ENCODE measurements at places on chromosomes 5 and 9. TPM values are rescaled to one million over a fixed set of nuclear protein-coding genes. Genes with fewer than 3 reads are reported as not detected.

THG1L gene
- 21.7 TPM for total RNA-seq

PCDHGA6 gene
- 1.3 TPM for total RNA-seq

AP3B1 gene
- total RNA-seq = 74.5 TPM

CSF1R gene
- total RNA-seq = 4.3 TPM

SHOC1 gene
- total RNA-seq = not detected

SPINK4 gene
- total RNA-seq = not detected

TAF11L2 gene
- not detected for total RNA-seq

SLC22A4 gene
- 6.7 TPM for total RNA-seq

PFN3 gene
- total RNA-seq = not detected

KLF4 gene
- 5.0 TPM for total RNA-seq

F12 gene
- 0.12 TPM for total RNA-seq

SPATA31D4 gene
- not detected for total RNA-seq

STKLD1 gene
- 1.7 TPM for total RNA-seq

WDR31 gene
- total RNA-seq = 0.39 TPM

PCDHB6 gene
- 0.20 TPM for total RNA-seq

COL27A1 gene
- total RNA-seq = 2.8 TPM

UNC13B gene
- 9.6 TPM for total RNA-seq

PCSK5 gene
- total RNA-seq = 0.36 TPM

GRCh38 chr9:27073841-27074728 is 34.9 kb upstream of the TEK start:
- no peak for DNase-seq

DNA sequence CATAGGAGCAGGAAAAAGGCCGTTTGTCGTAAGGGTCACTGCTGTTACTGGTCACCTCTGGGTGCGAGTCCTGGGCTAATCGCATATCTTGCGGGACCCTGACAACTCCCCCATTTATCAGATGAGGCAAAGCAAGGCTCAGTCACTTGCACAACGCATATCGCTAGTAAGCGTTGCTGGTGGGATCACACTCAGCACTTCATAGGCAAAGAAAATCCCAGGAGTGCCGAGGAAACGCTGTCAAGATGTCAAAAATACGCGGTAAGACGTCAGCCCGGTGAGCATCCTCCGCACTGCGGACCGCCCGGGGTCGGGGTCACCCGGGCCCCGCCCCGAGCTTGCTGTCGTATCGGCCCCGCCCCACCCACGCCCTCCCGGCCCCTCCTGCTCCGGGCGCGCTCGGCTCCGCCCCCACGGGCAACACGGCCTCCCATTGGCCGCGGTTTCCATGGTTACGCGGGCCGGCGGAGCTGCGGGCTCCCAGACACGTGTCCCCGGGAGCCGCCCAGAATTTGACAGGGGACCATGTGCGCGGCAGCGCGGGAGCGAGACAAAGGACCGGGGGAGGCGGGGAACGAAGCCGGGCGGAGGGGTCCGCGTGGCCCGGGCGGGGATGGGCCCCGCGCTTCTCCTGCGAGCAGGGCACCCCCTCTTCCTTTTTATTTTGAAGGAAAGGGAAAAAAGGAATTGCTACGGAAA is 80.2 kb upstream of the IER5L start:
- DNase-seq = peak; percentile 80

- no peak for DNase-seq
Observed at GRCh38 chr5:126419102-126419501, 4.1 kb upstream of the GRAMD2B start.

DNA sequence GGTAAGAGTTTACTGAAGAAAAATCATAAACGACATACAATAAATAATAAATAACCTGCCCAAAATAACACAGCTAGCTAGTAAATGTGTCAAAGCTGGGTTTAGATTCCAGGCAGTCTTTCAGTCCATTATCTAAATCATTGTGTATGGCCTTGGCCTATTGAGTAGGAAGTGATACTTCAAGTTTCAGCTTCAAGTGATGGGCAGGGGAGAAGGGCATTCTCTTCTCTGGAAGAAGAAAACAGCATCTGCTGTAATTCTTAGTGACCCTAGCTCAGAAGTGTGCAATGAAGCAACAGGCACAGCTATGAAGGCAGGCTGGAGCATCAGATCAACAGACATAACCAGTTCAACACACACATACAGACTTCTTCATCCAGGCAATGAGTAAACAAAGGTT is 42.5 kb downstream of the FNIP1 start:
- DNase-seq = no peak

- no peak for DNase-seq
Observed at GRCh38 chr9:135474915-135475314, 4.7 kb upstream of the PPP1R26 start.

- DNase-seq = peak; percentile 94
Observed at GRCh38 chr9:81559709-81560108, 129.6 kb downstream of the TLE1 start.

DNA sequence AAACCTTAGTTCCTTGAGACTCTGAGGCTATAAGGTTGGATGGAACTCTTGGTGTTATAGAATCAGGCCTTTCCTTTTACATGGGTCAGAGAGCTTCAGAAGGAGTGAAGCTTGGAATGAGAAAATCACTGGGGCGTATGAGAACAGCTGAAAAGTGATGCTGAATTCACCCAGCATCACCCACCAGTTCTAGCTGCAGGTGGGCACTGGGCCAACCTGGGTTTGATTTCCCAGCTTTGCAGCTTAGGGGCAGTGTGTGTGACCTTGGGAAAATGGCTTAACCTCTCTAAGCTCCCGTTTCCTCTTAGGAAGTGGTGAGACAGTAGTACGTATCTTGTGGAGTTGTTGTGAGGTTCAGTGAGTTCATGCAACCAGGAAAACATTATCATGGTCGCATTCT is 10.7 kb downstream of the PCDH12 start:
- DNase-seq = no peak

- DNase-seq = peak; percentile 19
Observed at GRCh38 chr9:34578241-34579103, 11.1 kb downstream of the CNTFR start.

DNA sequence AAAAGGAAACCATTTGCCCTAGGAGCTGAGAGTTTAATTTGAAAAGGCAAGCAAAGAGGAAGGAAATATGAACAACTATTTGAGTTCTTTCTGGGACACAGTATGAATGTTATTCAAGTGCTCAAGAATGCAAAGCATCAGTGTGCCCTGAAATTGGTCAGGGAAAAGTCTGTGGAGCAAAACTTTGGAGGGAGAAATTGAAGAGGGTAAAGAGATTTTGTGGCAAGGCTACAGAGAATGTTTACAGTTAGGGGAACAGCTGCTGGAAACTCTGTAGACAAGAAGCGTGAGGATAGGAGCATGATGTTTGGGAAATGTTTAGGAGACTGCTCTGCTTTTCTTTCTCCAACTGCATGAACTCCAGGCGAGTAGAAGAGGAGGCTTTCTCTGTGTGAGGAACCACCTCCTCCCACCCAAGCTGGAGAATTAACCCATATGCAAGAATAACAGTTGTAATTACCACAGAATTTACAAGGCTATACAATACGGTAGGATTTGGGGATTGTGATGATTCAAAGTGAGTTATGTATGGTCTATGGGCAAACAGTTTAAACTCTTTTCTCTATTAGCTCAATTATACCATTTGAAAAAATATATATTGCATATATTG is 75.4 kb upstream of the IL7R start:
- DNase-seq = no peak

GRCh38 chr9:22158927-22159346 is 149.8 kb upstream of the CDKN2B start:
- DNase-seq = peak; percentile 74

GRCh38 chr9:116549061-116549664 is 137.9 kb upstream of the TRIM32 start:
- peak; percentile 95 for DNase-seq

GRCh38 chr5:54388409-54388808 is 67.1 kb upstream of the HSPB3 start:
- no peak for DNase-seq

- no peak for DNase-seq
Observed at GRCh38 chr9:130746434-130747212, 53.0 kb downstream of the EXOSC2 start.

- peak; percentile 2 for DNase-seq
Observed at GRCh38 chr9:89564346-89564878, 40.4 kb upstream of the GADD45G start.

DNA sequence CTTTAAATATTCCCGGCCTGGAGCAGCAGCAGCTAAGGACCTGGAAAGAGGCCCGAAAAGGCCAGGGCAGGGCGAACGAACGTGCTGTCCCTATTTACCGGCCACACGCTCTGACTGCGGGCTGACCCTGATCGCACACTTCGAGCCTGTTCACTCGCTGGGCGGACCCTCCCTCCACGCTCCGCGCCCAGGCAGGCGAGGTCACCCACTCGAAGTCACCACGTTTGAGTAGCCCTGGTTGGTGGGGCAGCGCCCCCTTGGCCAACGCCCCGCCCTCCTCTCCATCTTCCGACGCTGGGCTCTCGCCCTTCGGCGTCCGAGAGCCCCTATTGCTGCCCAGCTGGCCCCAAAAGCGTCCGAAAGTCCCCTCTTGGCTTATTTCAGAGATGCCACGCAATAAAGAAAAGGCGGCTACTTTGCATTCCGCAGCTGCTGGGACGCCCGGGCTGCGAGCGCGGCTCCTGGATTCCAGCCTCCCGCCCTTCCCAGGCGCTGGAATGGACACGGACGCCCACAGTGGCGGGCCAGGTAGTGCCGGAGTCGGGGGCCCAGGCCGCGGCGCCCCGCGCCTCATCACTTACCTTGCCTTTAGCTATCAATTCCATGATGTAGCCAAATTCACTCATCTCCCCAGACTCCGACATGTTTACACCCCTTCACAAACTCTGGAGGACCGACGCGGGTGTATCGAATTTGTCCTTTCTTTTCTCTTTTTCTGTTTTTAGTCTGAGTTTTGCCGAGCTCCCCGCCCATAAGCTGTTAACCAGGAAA is 9.9 kb upstream of the TRIM36 start:
- no peak for DNase-seq

GRCh38 chr5:131221888-131222287 is 42.0 kb upstream of the CDC42SE2 start:
- peak; percentile 4 for DNase-seq

DNA sequence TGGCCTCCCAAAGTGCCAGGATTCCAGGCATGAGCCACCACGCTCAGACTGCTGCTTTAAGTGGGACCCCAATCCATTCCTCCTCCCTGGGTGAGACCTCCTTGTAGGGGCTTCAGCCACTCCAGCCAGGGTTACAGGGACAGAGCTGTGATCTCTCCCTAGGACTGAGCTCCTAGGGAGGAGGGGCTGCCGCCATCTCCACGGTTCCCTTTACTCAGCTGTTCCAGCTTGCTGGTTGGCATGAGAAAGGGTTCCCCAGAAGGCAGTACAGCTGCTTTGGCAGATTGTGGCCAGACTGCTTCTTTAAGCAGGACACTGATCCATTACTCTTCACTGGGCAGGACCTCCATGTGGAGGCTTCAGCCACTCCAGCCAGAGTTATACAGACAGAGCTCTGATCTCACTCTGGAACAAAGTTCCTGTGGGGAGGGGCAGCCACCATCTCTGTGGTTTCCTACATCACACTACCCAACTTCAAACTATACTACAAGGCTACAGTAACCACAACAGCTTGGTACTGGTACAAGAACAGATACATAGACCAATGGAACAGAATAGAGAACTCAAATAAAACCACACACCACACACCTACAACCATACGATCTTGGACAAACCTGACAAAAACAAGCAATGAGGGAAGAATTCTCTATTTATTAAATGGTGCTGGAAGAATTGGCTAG is 7.2 kb downstream of the INSL6 start:
- peak; percentile 6 for DNase-seq

- peak; percentile 39 for DNase-seq
Observed at GRCh38 chr5:174418809-174419539, 305.4 kb upstream of the MSX2 start.

GRCh38 chr5:172870715-172871461 is 36.8 kb downstream of the ERGIC1 start:
- DNase-seq = no peak

- DNase-seq = no peak
Observed at GRCh38 chr9:7118633-7119032, 360.9 kb downstream of the KDM4C start.

GRCh38 chr5:111995701-111996100 is 238.7 kb upstream of the NREP start:
- DNase-seq = peak; percentile 58

GRCh38 chr9:137191691-137192447 is 3.4 kb downstream of the SSNA1 start:
- DNase-seq = no peak

GRCh38 chr9:78893774-78894401 is 597.0 kb downstream of the PSAT1 start:
- no peak for DNase-seq

GRCh38 chr9:88391236-88391635 is 3.0 kb downstream of the SPIN1 start:
- no peak for DNase-seq
